ENCODE measurements at places on chromosomes 5 and 9.

DNA sequence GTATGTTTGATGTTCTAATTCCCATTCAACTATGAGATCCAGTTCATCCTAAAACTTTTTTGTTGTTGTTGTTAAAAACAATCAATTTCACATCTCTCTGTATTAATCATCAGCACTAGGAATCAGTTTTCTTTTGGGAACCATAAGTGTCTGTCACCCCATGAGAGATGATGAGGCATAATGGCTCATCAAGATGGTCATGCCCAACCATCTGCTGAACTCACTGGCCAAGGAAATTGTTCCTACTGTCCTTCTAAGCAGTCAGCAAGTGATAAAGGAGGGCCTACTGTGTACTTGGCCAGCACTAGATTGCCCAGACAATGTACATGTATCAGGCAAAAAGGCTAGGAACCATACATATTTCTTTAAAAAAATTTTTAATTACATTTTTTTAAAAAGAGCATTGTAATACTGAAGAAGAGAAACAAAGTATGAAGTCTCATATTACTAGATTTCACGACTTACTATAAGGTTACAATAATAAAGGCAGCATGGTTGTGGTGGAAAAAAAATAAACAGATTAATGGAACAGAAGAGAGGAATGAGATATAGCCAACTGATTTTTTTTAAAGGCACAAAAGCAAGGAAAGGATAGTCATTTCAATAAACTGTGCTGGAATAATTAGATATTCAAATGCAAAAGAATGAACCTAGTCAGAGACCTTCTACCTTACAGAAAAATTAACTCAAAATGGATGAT, 458.3 kb downstream of the SPOCK1 start:
- DNase-seq, result no peak

- peak; percentile 73 for DNase-seq
Measured at GRCh38 chr5:91332267-91333045, 50.7 kb downstream of the ARRDC3 start.

DNA sequence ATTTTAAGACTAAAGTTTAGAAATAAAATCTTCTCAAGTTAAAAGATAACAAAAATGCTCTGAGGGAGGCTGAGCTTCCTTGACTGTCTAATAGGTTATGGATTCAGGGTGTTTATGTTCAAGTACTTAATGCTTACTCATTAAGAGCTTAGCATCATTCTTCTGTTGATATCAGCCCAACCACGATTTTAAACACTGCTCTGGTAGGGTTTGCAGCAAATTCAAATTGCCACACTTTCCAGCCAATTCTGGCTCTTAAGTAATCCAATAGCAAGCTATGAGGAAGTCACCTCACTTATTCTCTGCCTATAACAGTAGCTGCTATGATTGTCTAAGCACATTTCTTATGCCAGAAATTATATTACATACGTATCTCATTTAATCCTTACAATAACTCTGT, 191.0 kb upstream of the KIF2A start:
- DNase-seq, result no peak

- DNase-seq, result no peak
Measured at GRCh38 chr5:107387526-107388140, 283.1 kb downstream of the EFNA5 start.

- DNase-seq, result peak; percentile 54
Measured at GRCh38 chr5:55102348-55102747, at the start of gene GZMA. Gene GZMA (plus strand): TSS chr5:55102646. CDS start chr5:55102683, 37 bp downstream.

GRCh38 chr9:128587453-128587852, 35.1 kb downstream of the SPTAN1 start:
- DNase-seq, result peak; percentile 79

DNA sequence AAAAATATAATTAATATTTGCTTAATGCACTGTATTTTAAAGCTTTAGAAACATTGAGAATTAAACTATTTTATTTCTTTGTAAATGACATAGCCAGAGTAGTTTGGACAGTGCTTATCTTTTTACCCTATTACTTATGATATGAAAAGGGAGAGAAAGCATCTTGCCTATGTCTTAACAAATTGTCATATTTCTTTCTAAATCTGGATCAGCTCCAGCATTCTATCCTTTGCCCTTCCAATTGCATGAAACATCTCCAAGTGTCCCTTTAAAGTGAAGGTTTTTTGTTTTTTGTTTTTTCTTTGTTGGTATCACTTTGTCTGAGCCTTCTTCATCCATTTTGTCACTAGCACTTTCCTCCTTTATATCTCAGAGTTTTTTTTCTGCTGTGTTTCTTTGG, 511.6 kb upstream of the FAM174A start:
- no peak for DNase-seq

- DNase-seq, result no peak
Measured at GRCh38 chr5:52693280-52693679, 94.4 kb upstream of the ITGA1 start.

Measured in activated CD4-positive, alpha-beta T cell treated with anti-CD3 and anti-CD28 coated beads, Interleukin-2, Interleukin-4, amounts not matched to agents 100 ng/mL and 50 ng/mL, durations not matched to agents 16 hours and 8 hours (primary cell).